ENCODE measurements at places on chromosomes 12 and 14.
A peak's percentile ranks its signal among the peaks of the same experiment; 100 is the strongest.

DNA sequence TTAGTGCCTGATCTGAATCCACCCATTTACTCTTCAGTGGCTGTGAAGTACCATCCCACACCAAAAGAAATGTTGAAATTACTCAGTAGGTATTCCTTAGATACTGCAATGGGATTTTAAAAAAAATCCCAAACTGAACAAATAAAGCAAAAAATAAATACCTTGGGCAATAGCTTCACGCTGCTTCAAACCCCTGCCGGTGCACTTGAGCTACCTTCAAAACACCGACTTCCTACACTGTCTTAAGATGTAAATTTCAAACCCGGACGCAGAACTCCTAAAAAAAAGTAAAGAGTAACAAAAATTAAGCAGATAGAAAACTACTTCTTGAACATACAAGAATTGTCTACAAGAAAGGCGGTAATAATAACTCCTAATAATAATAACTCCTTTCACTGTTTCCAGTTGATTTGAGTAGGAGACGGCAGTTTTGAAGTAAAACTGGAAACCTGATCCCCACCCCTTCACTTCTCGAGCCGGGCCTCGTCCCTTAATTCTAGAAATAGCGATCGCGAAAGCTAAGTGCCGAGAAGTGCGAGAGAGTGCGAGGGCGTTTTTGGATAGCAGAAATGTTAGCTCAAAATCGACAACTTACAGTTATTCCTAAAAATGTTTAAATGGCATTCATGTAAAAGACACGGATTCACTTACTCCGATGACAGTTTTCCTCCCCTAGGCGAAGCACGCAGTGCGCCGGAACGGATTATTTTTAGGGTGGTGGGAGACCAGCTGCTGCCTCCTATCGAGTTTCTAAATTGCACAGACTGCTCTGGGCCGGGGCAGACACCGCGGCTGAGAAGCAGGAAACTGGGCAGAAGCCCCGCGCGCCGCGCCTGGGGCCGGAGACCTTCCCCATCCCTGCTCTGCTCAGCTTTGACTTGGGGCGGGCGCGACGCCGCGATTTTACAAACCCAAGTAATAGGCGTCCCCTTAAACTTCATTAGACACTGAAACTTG is at the start of gene ABCC9:
ABCC9 (minus strand) TSS at position 878 of the 957 bp plus-strand sequence. CDS start 4,752 bp downstream, outside the sequence.
- DNase-seq, result peak; percentile 2

GRCh38 chr12:52277486-52278245 is 3.2 kb downstream of the KRT86 start:
- no peak for DNase-seq

DNA sequence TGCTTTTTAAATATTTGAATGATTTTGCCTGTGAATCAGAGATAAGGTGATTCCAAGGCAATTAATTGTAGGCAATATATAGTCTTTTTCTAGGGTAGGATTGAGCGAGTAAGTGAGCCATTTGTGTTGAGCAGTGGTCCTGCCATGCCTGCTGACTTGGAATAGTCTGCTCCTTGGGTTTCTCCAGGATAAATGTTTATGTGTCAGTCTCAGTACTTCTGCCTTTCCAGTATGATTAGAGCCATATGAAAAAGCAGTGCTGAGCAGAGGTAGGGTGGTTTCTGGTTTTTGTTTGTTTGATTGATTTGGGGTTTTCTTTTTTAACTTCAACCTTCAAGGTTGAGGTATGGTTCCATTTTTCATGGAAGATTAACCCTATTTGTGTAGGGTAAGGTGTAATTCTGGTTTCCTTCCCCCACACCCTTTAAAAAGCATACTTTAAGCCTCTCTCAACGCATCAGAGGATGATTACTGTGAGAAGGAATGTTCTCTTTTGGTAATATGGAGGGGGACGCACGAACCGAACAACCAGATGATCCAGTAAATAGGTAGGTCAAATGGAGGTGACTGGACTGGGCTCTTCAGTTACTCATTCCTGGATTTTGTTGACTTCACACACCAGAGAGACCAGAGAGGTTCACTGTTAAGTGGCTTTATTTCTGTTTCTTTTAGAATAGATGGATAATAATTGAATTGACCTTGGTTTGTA is 22.7 kb downstream of the FRMD6 start:
- DNase-seq, result no peak

GRCh38 chr12:49675137-49675536 is 32.1 kb downstream of the FMNL3 start:
- DNase-seq, result no peak

DNA sequence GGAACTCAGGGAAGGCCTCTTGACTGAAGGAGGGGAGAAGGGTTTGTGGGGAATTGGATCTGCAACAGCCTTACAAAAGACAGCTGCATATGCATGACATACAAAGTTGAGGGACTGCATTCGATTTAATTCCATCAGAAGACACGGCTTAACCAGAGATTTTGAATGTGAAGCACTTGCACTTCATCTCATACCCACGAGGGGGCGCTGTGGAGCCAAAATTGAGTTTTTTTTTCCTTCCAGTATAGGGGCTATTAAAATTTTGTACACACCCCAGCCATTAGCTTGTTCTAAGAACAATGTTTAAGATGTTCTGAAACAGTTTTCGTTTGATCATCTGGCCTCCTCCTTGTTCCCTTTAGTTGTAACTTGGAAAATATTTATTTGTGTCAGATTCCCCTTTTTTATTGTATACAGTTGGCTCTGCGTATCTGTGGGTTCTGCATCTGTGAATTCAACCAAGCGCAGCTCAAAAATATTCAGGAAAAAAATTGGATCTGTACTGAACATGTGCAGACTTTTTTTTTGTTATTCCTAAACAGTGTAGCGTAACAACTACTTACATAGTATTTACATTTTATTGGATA is 1.6 kb downstream of the SUDS3 start:
- DNase-seq, result peak; percentile 85

GRCh38 chr14:102711946-102712345 is 65.3 kb upstream of the TRAF3 start:
- DNase-seq, result no peak

DNA sequence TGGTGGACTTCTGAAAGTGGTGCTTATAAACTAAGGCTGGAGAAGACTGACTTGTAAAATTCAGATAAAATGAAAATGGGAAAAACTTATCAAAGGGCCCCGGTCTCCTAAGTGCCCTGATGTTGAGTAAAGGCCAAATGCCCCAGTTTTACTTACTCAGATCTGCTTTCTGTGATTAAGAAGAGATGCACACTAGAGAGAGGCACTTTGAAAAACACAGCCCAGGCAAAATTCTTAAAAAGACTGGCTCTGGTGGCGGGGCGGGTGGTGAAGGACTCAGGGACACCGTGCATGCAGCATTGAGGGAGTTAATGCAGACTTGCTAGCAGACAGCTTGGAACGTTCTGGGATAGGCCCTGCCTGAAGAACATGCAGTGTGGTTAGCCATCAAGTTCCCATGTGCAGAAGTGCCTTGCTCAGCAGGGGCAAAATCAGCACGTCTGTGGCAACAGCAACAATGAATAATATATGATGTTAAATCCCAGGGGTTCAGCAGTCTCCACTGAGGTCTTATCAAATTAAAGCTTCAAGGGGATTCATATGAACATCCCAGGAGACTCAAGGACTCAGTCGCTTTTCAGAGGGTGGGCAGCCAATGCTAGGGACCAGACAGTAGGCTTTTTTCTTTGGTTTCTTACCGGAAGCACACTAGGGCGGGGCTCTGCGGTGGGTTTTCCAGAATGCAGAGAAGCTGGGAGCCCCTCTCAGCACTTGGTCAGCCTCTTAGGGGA is 105.0 kb downstream of the DAD1 start:
- DNase-seq, result no peak

DNA sequence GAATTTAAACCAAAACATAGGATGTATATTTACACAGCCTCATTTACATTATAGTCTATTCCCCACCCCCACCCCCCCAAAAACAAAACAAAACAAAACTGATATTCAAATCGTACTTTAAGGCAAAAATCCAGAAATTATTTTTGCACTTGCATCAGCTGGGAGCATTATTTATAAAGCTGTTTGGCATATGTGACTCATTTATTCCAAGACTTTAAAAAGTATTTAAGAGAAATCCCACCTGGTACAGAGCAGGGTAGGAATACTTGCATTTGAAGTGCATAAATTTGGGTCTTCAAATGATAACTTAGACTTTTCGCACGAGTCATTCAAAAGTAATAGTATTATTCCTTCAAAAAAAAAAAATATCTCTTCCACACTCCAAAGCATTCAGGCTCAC is 1.1 kb downstream of the KLHL28 start:
- no peak for DNase-seq

GRCh38 chr12:67535176-67535575 is 113.4 kb upstream of the DYRK2 start:
- no peak for DNase-seq

All from stimulated activated naive CD4-positive, alpha-beta T cell (primary cell).